Posterior vena cava (tissue), 2 donors: ENCODE measurements at places on chromosomes 7 and 10.

- DNase-seq: no peak
Observed at GRCh38 chr10:23293145-23293724, 51.4 kb downstream of the C10orf67 start.

GRCh38 chr10:104264783-104265182 is 4.2 kb upstream of the GSTO2 start:
- no peak for DNase-seq

DNA sequence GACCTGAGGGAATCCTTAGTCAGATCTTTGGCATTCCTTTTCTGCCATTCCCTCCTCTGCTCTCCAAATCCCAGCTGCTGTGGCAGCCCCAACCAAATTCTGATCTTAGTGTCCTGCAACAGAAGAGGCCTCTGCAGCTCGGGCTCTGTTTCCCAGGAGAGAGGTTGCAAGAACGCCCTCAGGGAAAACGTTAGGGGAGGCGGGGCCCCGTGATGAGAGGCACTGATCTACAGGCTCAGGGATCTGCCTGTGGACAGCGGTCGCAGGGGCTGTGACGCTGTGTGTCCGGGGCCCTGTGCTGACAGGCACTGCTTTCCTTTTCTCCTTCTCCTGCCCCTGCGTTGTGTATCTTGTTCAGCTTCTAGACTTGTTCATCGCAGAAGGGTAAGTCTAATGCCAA is 57.3 kb upstream of the DPYSL4 start:
- peak; percentile 54 for DNase-seq

GRCh38 chr7:67690700-67691099 is 694.1 kb downstream of the TYW1 start:
- DNase-seq: no peak

GRCh38 chr7:95609277-95609971 is 13.1 kb upstream of the PDK4 start:
- DNase-seq: no peak

- no peak for DNase-seq
Observed at GRCh38 chr7:129729511-129729910, 118.0 kb downstream of the NRF1 start.

GRCh38 chr10:73590881-73591799 is at the start of gene USP54:
Gene USP54 (minus strand): TSS chr10:73591342. CDS start chr10:73575658, 15,684 bp downstream.
- no peak for DNase-seq

DNA sequence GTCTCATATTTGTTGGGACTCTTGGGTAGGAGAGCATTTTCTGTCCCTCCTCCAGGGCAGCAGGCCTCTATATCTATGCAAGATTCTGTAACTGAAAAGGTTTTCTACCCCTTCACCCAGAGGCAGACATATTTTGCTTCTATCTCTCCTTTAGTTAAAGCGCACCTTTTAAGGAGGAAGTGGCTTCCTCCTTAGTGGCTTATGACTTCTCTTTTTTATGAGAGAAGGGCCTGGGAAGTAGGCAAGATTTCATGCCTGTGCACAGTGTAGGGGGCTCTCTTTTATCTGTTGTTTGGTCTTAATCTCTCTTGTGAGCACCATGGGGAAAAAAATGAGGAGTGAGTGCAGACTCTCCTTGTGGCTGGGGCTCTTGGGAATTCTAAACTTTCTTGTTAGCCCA is 122.1 kb downstream of the LRMDA start:
- DNase-seq: no peak
